Heart left ventricle (tissue), 16 donors: ENCODE measurements at places on chromosomes 16 and 17.

DNA sequence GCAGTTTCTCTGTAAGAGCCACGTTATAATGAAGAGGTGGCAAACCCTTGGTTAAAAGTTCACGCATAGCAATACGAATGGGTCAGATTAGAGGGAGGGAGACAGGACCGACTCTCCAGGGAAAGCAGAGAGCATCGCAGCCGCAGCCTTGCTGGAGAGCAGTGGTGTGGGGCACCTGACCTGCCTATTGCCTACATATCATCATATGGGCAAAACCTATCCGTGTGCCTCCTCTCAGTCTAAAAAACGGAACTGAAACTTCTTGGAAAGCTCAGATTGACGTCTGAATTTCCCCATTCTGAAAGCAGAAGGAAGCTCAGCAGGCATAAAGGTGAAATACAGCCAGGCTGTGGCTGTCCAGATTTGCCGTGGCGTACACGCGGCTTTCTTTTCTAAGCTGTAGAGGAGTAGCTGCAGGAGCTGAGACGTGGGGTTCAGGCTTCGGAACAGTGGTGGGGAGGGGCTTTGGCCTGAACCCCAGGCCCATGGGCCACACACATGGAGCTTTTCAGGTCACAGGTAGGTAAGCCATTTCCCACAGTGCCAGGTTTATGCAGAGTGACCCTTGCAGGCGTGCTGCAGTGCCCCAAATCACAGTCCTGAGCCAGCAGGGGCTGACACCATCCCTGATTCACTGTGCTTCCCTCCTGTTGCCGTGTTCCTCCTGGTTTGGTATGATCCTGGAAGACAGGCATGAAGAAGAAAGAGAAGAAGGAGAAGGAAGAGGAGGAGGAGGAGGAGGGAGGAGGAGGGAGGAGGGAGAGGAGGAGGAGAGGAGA lies 41.6 kb upstream of the TNRC6C start:
- DNase-seq, result no peak

- no peak for DNase-seq
Observed at GRCh38 chr16:54269461-54269860, 17.1 kb downstream of the IRX3 start.

- DNase-seq, result no peak
Observed at GRCh38 chr17:358491-359151, 6.0 kb upstream of the RPH3AL start.

GRCh38 chr17:82065638-82066303 lies at the start of gene DUS1L:
Gene DUS1L, minus strand, starts transcription at chr17:82065804. Its CDS starts 745 bp downstream, at chr17:82065059.
- peak; percentile 70 for DNase-seq

GRCh38 chr16:105521-105920 lies 27.5 kb downstream of the MPG start:
- DNase-seq, result no peak

DNA sequence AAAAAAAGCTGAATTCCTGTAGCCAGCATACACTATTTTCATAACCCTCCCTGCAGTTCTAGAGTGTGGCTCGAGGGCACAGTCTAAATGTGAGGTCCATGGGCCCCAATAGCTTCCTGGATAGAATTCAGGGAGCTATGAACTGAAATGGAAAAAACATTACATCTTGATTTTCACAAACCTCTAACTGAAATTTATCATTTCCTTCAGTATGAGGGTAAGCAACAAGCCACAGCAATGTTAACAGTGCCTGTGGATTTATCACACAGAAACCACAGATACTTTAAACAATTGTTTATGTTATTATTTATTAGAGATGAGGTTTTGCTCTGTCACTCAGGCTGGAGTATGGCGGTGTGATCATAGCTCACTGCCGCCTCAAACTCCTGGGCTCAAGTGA lies 18.2 kb downstream of the TMEM92 start:
- DNase-seq, result no peak

DNA sequence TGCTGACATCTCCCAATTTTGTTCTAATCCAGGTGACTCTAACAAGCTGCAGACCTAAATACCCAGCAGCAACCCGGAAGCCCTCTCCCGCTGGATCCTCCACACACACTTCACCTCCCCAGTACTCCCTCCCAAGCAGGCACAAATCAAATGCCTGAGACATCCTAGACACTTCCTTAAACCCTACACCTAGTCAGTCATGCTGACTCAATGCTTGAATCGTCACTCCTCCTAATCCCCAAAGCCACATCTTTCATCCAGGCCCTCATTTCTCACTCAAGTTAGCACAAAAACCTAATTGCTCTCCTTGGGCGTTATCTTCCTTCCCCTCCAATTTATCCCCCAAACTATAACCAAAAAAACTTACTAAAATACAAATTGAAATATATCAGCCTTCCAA lies 32.7 kb downstream of the CMC2 start:
- no peak for DNase-seq

DNA sequence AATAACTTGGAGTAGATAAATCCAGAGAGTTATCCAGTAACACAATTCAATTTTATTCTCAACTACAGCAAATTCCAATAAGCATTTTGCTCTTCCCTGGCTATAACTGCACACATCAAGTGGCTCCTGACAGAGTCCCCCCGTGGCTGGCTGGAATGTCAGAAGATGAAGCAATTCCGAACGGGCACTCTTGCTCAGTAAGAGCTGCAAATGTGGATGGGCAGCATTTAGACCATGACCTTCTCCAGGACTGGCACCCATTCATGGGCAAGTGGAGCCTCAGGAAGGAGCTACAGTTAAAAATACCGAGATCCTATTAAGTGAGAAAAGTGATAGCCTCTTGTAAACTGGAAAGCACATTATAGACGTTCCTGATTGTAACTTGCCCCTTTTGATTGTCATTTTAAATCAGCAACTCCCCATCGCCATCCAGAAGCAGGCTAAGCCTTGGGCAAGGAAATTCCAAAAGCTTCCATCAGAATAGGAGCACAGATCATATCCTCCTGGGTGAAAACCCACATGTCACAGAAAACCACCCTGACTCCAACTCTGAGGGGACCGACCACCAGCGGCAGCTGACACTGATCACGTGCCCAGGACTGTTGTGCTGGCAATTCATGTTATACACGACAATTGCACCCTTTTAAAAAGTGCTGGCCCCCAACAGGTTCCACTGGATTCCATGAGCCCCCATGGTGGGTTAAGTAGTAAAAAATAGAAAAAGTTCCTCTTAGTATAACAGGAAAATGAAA lies 7.1 kb downstream of the UBE2O start:
- DNase-seq, result no peak

GRCh38 chr16:35752773-35753558 lies 2293.6 kb downstream of the TP53TG3F start:
- DNase-seq, result no peak

GRCh38 chr17:82151106-82151957 lies 53.3 kb upstream of the FASN start:
- DNase-seq, result no peak

DNA sequence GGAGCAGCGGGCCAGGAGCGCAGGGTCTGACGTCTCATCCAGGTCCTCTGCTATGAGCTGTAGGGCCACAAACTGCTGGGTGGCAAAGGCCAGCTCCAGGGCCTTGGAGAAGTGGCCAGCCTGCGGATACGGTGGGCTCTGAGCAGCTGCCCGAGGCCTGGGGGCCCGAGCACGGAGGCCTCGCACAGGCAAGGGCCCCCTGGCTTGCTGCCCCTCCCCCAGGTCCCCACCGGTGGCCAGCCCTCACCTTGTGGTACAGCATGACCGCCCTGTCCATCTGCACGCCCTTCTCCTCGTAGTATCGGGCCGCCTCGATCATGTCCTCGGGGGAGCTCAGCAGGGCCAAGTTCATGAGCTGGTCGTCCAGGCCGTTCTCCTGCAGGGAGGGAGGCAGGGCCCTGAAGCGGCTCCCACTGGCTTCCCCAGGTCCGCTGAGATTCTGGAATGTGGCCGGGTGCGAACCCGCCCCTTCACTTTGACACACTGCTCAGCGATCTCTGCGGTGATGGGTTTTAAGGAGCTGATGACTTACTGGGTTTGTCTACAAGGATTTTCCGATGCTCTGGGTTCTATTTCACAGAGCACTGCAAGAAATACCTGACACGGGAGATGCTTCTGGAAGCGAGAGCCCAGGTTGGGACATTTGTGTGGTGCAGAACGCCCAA lies 9.8 kb upstream of the TMEM204 start:
- DNase-seq, result no peak

DNA sequence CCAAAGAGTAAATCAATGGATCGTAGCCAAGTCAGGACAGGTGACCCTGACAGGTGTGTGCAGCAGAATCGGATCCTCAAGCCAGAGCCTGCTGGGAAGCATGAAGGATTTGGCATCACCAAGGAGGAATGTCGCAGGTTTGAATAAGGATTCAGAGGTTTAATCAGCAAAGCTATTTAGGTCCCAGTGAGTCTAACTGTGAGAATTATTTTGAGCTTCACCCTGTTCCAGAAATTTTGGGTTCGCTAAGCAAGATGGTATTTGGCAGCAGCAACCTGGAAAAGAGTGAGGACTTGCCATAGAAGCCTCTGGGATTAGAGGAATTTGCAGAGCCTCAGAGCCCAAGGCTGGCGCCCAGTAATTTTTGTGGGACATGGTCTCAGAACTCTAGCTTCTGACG lies 173.0 kb downstream of the CCDC182 start:
- no peak for DNase-seq

GRCh38 chr16:74795104-74795503 lies 20.5 kb upstream of the FA2H start:
- DNase-seq, result no peak

DNA sequence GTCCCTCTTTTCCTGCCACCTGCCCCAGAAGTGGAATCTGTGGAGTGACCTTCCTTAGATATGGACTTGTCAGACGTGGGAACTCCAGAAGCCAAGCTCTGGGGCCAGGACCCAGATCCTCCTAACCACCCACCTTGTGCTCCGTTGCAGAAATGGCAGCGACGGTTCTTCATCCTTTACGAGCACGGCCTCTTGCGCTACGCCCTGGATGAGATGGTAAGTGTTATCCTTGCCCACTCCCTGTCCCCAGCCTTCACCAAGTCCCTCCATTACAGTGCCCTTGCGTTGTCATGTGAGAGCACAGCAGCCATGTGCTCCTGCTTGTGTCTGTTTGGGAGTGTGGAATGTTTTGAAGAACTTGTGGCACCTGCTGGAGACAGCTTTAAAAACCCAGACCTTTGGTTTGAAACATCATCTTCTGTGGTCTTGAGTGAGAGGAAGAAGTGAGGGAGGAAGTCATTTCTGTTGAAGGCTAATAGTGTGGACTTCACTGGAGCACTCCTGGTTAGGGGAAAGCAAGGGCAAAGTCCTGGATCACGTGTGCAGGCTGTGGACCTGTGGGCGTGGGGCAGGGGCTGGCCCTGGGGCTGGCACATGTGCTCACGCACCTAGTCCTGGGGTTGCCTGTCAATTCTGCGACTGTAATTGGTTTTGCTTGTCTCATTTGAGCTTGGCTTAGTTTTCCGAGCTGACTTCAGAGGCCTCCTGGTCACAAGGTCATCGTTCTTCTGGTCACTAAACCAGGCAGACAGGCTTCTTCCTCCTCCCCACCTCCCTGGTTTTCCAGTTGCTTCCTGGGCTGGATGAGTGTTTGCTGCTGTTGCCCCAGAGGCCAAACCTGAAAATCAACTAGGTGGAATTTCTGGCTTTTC lies 35.8 kb downstream of the MPRIP start:
- peak; percentile 30 for DNase-seq

DNA sequence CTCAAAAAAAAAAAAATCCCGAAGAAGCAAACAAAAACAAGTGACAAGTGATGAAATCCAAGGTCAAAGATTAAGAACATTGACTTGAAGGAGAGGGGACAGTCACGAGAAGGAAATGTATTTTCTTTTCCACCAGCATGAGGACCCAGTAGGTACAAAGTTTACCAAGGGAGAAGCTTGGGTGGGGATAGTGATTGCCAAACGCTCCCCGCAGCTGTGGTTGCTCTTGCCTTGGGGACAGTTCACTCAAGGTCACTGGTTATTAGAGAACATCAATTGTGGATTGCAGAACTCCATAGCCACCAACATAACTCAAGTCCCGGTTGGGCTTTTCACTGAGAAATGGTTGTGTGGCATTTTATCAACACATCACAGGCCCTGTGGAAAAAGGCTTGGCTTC lies 27.0 kb downstream of the RSL1D1 start:
- DNase-seq, result no peak

GRCh38 chr17:41171886-41172285 lies 3.9 kb upstream of the KRTAP4-3 start:
- no peak for DNase-seq

GRCh38 chr16:3546986-3547682 lies 30.1 kb downstream of the NLRC3 start:
- DNase-seq, result no peak

DNA sequence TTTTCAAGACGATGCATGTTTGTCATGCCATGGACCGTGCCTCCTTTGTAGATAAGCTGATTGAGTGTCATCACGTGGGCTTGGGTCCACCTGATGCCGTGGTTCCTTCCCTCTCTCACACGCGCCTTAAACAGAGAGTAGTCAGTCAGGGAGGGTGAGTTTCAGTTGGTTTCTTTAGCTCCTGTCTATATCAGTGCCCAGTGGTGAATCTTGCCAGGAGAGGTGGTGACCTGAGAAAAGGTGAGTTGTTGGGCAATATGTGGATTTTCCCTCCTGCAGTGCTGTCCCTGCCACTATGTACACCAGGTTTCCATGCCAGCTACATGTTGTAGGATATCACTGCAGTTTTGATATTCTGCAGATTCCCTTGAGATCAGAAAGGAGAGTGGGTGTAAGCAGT lies 129.7 kb downstream of the LAT start:
- DNase-seq, result no peak

DNA sequence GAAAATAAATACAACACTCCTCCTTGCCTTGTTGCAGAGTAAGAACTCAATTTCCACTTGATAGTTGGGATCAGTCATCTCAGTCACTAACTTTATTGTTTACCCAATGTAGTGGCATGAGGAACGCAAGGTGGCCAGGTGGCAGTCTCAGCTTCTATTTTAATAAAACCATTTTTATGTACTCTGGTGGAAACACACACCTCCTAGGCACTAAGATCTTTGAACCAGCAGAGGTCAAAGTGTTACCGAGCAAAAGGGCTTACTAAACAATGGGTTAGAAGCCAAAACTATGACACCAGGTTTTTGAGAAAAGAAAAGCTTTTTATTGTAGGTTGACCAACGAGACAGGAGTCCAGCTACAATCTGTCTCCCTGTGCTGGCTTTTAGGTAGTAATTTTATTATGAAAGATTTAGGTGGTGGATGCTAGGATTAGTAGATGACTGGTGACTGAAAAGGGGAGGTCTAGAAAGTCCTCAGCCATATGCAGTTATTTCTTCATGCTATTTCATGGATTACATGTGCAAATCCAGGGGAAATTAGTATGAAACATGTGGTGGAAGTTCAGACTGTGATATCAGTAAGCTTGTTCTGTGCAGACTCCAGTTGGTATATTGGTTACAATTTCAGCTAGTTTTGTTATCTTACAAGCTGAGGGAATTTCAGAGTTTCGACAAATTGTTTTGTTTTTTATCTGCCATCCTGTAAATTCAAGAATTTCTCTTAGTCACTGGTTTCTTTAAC lies 122.3 kb downstream of the PCTP start:
- no peak for DNase-seq

DNA sequence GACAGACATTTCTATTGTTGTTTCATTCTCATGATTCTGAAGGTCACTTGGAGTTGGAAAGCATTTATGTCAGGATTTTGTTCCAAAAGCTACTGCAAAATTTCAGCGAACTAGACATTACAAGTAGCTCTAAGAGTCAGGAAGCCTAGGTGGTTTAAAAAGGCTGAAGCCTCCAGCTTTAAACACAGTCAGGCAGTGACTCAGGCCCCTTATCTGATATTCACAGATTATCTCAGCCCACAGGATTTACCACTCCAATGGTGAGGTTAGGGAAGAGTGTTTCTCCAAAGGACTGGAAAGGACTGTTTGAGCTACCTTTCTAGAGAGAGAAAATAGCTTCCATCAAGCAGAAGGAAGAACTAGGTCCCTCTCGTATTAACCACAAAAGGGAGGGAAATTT lies 624.4 kb upstream of the C16orf82 start:
- DNase-seq, result no peak

- no peak for DNase-seq
Observed at GRCh38 chr17:64534187-64534586, 27.4 kb downstream of the CEP95 start.
